ENCODE measurements at places on chromosomes 2 and 18.

GRCh38 chr2:204321027-204321800, 224.1 kb upstream of the PARD3B start:
- no peak for DNase-seq

GRCh38 chr2:40268566-40268965, 183.3 kb downstream of the SLC8A1 start:
- DNase-seq = no peak

- DNase-seq = peak; percentile 76
Measured at GRCh38 chr2:182980115-182980514, 58.1 kb downstream of the NCKAP1 start.

DNA sequence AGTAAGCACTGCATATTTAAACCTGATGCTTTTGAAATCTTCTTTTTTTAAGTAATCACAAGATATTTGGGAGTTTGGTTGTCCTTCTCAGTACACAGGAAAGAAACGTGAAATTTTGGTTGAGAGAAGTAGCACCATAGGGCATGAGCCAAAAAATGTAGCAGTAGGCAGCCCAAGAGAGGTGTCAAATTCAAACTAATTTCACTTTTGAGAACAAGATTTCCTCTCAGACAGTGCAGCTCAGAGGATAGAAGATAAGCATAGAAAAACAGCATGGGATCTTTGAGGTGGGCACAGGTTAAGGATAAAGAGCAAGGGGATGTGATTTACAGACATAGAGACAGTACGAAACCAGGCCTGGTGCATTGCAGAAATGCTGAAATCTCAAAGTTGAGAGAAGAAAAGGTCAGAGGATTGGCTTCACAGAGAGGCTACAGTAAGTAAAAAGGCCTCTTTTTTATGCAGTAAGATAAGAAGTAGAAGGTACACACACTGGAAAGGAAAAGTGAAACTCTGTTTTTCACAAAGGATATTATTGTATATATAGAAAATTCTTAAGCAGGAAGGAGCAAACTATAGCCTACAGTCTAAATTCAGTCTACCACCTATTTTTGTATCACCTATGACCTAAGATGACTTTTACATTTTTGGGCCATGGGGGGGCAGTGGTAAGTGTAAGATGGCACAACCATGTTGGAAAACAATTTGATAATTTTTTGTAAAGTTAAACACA, 89.8 kb downstream of the PKP4 start:
- DNase-seq = no peak

DNA sequence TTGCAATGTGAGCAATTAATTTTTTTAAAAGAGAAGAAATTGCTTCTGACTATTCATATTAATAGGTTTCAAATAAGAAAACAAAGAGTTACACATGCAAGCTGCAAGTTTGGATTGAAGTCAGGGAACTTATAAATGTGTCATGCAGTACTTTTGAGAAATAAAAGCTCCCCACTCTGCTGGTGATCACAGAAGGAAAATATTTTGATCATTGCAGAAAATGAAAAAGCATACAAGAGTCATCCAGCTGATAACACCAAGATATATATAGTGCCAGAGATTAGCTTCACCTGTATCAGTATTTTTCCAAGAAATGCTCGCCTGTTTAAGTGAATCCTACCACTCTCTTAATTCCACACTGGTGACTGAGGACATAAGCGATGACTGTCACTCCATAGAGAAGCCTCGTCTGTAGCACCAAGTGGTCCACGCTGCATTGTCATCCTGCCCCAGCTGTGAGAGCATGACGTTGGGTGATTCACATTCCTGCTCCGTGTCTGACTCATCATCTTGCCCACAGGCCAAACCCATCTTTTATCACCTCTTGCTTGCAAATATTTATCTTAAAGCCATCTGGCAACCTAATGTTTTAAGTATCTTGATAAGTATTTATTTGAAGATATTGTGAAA, 178.0 kb downstream of the ASXL3 start:
- DNase-seq = peak; percentile 93

GRCh38 chr2:36550006-36550405, 48.0 kb downstream of the FEZ2 start:
- DNase-seq = no peak

DNA sequence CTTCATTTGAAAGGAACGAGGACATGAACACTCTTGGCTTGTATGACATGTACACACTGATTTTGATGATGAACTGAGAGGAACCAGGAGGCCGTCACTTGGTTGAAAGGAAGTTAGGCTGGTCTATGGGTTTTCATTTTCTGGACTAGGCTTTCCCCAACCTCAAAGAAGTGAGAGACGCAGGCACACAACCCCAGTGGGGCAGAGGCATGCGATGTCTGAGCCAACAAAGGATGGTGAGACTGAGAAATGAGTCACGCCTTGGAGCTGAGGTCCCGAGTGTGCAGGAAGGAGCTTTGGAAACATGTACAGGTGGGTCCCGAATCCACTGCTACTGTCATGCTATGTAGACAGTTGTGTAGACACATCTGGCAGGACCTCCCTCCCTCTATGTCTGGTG, 24.1 kb downstream of the SIGLEC15 start:
- no peak for DNase-seq

DNA sequence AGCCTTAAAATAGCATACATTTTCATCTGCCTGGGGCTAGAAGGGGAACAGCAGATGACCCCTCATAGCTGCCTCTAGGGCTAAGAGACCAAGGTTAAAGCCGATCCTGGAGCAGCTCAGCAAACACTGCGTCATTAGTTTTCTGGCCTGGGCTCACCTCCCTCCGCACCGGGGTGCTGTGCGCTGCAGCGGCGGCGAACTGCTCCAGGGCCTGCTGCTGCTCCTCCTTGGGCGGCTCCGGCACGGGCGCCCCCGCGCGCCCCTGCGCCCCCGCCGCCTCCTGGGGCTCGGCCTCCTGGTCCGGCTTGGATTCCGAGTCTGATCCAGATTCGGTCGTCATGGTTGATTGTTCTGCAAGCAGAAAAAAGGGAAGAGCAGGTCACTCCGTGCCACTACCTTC, 55.0 kb downstream of the EPB41L3 start:
- DNase-seq = no peak

DNA sequence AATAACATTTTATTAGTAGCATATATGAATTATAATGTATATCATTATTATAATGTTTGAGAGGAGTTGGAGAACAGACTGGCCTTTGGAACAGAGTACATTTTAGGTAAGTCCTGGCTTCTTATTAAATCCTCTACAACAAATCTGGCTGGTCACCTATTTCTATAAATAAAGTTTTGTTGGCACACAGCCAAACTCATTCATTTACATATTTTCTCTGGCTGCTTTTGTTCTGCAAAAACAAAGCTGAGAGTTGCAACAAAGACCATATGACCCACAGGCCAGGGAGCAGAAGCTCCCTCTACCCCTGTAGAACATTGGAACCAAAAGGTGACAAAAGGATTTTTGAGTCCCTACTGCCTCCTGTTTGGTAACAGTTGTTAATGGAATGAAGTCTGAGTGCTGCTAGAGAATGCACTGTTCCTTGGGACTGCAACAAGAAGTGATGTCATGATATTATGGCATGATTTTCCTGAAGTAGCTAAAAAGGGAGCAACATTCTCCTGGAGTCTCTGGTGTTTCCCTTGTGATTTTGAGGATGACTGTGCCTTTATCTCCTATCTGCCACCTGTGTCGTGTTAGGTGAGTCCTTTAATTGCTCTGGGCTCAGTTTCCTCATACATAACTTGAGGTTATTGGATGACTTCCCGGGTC, 22.0 kb upstream of the SP9 start:
- no peak for DNase-seq

DNA sequence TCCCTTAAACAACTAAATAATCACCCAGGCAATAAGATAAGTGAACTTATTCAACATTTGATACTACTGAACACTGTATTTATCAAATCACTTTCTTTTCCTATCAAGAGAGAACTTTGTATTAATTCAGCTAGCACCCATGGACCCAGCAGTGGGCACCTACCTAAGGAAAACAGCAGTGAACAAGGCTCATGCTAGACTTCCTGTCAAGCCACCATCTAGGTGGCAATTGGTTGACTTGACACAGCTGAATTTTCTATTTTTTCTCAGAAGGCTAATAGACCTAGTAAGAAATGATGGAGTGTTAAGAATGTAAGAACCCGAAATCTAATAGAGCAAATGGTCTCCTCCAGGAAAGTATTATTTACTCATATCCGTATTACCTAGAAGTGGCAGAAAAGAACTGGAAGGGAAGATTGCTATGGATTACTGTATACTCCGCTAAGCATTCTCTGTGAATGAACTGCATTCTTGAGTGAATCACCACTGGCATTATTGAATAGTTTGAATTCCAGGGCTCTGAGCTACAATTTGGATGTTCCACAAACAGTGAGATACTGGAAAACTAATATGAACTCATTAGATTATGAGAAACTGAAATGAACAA, 988.2 kb upstream of the CDH2 start:
- no peak for DNase-seq

- DNase-seq = no peak
Measured at GRCh38 chr2:113034016-113034415, 18.7 kb downstream of the IL36B start.

DNA sequence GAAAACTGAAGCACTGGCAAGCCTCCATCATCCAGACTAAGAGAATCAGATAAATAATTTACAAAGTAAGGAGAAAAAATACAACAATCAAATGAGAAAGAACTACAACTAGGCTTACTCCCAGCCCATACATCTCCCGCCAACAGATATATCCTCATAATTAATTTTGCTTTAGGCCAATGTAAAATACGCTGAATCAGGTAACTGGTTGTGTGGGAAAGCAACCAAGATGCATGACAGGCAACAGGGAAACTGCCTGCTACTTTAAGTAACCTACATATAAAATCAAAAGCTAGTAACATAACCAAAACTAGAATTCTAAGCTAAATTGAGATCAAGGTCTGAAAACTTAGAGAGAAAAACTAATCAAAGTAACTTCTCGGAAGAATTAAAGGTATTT, 21.5 kb downstream of the PRPF40A start:
- DNase-seq = no peak
